LoVo (cell line): ENCODE measurements at places on chromosomes 7 and 10.

- peak; percentile 29 for DNase-seq
Observed at GRCh38 chr7:1136841-1137516, 23.0 kb downstream of the ZFAND2A start.

- no peak for DNase-seq
Observed at GRCh38 chr10:12681252-12681651, 320.3 kb downstream of the CCDC3 start.

DNA sequence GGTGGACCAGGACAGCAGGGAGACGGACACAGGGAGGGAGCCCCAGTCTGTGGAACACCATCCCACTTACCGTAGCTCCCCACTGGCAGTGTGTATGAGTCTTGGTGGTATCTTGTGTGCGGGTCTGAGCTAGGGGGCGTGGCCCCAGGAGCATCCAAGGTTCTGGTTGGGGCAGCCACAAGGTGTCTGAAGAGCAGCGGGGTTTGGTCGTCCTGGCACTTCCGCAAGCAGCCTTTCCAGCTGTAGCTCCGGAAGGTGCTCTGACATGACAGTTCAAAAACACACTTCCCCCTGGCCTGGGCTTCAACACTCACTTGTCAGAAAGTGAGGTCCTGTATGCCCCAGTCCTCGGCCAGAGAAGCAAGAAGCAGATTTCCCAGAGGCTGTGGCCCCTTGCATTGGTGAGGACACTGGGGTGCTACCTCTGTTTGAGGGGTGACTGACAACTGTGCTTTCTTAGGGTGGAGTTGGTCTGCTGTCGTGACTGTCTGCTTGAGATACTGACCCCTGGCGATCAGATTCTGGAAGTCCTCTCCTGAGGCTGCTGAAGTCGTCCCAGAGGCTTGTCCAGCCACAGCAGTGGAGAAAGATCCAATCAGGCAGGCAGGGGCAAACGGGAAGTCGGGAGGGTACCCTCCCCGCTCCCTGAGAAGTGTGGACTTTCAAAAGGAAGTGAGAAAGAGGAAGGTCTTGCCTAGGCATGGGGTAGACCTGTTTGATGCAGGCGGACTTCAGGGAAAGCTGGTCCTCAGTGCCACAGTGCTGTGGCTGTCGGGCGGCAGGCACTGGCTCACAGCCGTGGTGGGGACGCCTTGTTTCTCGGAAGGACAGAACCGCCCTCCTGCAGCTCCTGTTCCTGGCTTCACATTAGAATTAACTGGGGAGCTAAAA lies 51.4 kb upstream of the PFKFB3 start:
- DNase-seq, result no peak

DNA sequence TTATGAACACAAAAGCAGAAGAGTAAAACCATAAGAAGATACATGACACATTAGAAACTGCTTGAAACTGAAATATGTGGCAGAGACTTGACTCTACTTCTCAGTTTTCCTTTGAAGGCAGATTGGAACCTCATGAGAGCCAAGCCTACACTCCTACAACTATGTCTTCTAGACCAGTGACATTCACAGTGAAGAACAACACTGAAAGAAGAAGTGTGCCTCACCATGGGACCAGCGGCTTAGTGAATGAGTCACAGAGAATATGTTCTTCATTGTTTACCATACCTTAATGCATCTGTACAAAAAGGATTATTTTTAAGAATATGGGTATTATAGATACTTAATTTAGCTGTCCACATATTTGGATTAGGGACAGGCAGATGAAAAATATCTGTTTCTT lies 248.3 kb downstream of the CDC14C start:
- no peak for DNase-seq

DNA sequence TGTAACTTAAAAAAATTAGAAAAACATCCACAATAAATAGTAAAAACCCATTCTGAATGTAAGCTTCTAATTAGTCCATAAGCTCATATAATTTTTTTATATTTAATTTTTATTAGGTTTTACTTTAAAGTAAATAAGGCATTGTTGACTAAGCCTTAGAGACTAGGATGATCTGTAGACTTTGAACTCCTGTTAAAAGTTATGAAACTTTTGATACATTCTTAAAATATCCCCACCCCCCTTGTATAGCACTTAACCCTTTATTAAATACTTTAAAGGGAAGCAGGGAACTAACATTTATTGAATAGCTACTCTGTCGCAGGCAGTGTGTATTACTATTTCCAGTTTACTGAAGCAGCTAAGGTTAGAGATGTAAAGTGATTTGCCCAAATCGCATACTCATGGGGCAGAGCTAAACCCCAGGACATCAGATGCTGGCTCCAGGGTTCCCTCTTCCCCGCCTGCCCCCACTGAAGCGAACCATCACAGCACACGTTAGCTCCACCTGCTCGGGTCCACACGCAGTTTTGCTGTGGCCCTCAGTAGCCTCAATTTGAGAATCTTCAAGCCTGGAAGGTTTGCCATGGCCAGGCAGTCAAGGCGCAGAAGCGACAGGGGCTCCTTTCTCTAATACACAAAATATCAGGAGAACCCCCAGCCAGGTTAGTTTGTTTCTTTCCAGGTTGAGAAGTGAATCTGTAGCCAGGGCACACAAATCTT lies 762 bp downstream of the PON1 start:
- peak; percentile 20 for DNase-seq

DNA sequence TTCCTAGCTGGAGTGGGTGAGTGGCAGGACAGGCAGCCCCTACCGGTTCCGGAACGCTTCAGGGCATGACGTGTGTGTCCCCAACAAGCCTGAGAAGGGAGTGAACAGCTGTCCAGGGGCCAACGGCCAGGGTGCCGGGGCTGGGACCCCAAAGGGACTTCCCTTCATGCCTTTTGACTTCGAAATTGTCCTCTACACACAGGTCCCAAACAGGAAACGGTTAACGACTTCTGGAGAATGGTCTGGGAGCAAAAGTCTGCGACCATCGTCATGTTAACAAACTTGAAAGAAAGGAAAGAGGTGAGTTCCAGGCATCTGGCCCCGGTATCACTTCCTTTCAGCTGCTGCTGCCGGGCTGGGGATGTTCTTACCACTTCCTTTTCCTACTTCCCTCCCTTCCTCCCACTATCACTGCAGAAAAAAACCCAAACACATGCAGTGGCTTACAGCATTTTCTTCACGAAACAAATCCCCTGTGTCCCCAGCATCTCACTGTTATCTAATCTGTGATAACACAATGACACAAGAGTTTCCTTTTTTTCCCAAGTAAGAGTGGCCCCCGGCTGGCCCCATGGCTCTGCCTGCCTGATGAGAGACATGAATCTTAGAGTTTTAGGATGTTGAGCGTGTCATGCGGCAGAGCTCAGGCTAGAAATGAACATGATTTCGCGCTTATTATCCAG lies 63.2 kb downstream of the MKI67 start:
- no peak for DNase-seq

DNA sequence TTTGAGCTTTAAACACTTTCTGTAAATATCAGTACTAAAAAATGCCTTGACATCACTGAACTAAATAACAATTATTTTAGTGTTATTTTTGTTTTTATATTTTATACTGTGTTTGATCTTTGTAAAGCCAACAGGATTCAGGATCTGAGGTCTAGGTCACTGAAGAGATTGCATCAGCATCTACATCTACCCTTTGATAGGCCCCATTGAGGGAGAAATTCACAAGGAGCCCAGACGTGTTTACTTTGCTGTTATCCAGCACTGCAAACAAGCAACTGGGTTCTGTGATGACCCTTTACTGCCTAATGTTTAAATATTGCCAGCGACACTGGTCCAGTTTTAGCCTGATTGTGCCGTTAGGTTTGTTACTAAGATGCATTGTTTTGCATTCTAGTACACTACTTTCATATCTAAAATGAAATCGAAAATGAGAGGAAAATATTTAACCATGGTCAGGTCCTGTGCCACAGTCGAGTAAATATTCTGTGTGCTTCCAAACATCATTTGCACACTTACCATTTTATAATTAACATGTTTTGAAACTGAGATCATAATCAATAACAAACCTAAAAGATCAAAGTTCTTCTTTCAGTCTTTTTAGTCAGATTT lies 48.7 kb downstream of the SP8 start:
- DNase-seq, result no peak

GRCh38 chr7:149013876-149014275 lies 14.4 kb downstream of the PDIA4 start:
- no peak for DNase-seq

- no peak for DNase-seq
Observed at GRCh38 chr10:62736168-62736546, 68.4 kb upstream of the ADO start.

- DNase-seq, result no peak
Observed at GRCh38 chr10:72846238-72846637, 47.3 kb upstream of the OIT3 start.

DNA sequence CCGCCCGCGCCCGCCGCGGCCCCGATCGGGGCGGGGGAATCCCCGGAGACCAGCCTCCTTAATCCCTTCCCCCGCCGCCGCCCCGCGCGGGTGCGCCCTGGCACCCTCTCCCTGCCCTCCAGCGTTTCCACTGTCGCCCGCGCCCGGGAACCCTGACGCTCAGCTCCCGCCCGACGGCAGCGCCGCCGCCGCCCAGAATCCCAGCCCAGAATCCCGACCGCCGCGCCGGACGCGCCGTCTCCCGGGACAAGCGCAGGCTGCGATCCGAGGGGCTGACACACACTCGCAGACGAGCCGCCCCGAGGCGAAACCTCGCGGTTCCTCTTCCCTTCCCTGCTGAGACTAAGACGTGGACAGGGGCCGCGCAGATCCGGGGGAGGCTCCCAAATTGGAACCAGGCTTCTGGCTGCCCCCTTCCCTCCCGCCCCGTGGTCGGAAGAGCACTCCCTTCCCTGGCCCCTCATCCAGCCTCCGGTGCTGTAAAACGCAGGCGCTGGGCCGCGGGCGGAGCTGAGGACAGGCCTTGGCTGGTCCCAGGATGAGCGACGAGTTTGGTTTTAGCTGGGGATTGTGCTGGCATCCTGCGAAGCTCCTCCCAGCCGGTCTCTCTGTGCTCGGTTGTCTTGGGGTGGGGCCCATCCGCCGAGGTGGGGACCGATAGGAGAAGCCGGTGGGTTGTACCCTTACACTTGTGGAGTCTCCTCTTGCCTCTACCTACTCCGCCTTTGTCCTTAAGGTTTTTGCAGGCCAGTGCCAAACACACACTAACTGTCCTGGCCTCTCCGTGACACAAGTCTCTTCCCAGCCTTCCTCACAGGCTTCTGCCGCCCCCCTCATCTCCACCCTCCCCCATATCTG lies 1.1 kb downstream of the MARVELD1 start:
- DNase-seq, result peak; percentile 50

DNA sequence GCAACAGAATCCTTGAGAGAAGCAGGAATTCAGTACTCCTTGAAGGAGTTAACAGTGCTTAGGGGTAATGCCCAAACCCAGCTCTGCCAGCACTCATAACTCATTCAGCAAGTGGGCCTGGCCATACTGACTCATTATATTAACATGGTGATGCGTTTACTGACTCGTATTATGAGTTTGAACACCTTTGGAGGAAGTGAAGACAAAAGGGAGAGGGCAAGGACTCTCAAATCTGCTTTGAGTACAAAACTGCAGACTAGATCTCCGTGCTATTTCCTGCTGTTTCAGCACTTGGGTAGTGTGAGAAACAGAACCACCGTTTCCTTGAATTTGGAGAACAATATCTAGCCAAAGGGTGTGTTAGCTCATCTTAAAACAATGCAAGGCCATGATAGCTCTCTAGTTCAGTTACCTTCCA lies 30.8 kb downstream of the SLC16A9 start:
- peak; percentile 68 for DNase-seq

GRCh38 chr7:76292213-76292573 lies 10.3 kb upstream of the HSPB1 start:
- no peak for DNase-seq

DNA sequence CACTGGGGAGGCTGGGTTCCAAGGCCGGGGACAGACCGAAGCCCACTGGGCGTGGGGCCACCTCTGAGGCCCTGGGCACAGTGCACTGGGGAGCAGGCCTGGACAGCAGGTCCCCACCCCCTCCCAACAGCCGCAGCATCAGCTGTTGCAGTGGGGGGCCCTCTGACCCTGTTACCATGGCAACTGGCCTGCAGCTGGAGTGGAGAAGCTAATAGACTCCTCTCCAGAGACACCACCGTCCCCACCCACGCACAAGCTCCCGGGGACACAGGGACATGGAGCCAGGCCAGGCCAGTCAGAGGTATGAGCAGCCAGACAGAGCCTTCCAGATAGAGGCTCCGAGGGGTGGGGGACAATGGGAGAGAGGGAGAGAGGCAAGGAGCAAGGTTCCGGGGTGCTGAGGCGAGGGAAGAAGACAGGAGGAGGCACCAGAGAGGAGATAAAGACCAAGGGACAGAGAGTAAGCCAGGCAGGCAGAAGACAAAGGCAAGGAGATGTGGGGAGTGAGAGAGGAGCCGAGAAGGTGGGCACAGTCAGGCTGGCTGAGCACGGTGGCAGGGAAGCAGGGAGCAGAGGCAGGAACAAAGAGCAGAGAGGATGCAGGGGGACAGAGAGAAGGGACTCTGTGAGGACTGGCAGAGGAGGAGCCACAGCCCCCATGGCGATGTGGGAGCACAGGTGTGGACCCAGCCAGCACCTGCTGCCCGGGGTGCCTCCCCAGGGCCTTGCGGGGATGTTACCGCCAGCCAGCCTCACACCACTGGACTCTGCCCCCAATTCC lies 6.7 kb downstream of the KCNH2 start:
- DNase-seq, result no peak

- DNase-seq, result no peak
Observed at GRCh38 chr7:142455392-142455791, 197.5 kb upstream of the PRSS58 start.

- DNase-seq, result no peak
Observed at GRCh38 chr7:36199329-36199728, 46.3 kb downstream of the EEPD1 start.

- DNase-seq, result no peak
Observed at GRCh38 chr7:101237206-101238067, at the start of gene CLDN15. CLDN15 (minus strand) TSS chr7:101237802; CDS start chr7:101237581, 221 bp downstream.

DNA sequence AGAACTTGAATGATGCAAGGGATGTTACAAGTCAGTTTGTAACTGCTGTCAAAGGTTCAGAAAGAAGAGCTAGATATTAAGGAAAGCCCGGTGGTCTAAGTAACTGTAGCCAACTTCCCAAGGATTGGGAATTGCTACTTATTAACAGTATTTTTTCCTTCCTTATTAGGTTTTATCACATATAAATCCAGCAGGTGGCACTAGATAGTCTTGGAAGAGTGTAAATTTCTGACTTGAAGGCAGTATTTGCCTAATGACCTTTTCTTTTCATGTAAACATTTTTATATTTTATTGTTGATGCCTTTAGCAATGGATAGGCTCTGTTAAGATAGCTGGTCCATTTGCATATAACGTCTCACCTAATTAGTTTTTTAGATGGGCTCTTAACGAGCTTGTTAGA lies 51.2 kb downstream of the ANLN start:
- DNase-seq, result peak; percentile 41
